HTR-8/SVneo (cell line): ENCODE measurements at places on chromosomes 7 and 10.
A peak's percentile ranks its signal among the peaks of the same experiment; 100 is the strongest.

DNA sequence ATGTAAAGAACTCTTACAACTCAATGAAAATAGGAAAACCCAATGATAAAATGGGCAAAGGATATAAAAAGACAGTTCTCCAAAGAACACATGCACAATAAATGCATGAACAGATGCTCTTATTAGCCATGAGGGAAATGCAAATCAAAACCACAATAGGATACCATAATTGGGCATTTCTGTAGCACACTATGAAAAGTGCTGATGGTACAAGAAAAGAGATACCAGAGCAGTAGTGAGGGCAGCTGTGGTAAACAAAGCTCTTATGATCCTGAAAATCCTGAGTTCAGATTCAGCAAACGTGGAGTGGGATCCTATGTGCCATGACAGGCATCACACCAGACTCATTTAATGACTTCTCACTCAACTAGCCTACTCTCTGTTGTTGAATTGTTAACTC is 96.7 kb upstream of the SLC25A13 start:
- no peak for DNase-seq

DNA sequence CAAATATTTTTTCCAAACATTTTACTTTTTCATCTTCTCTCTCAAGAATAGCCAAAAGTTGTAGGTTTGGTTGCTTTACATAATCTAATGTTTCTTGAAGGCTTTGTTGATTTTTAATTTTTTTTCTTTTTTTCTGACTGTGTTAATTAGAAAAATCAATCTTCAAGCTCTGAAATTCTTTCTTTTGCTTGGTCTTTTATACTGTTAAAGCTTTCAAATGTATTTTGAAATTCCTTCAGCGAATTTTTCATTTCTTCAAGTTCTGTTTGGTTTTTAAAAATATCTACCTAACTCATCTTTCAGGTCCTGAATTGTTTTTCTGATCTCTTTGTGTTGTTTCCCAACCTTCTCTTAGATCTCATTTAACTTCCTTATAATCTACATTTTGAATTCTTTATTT is 109.3 kb downstream of the SLC25A40 start:
- no peak for DNase-seq

GRCh38 chr10:87503886-87504285 is 807 bp upstream of the MINPP1 start:
- DNase-seq: no peak

- no peak for DNase-seq
Measured at GRCh38 chr10:86536294-86536861, 14.8 kb upstream of the WAPL start.

- DNase-seq: no peak
Measured at GRCh38 chr10:112526139-112526538, 79.1 kb downstream of the VTI1A start.

DNA sequence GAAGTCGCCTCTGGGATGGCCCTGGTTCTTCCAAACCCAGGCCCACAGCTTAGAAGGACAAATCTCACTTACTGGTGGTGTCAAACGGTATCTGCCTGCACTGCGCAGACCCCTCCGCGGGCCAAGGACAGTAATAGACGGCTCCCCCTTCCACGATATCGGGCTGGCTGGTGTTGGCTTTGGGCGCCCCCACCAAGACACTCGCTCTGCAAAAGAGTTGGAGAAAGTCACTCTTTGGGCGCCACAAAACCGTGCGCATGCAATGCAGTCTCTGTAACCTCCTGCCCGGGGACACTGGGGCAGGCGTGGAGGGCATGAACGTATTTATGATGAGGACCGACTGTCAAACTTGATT is 1.1 kb downstream of the ITGA8 start:
- no peak for DNase-seq

GRCh38 chr10:82191653-82192052 is 316.7 kb downstream of the NRG3 start:
- DNase-seq: no peak

- DNase-seq: no peak
Measured at GRCh38 chr7:19437446-19437845, 271.4 kb downstream of the POLR1F start.

- DNase-seq: peak; percentile 10
Measured at GRCh38 chr7:130560972-130561371, 69.1 kb downstream of the MEST start.

DNA sequence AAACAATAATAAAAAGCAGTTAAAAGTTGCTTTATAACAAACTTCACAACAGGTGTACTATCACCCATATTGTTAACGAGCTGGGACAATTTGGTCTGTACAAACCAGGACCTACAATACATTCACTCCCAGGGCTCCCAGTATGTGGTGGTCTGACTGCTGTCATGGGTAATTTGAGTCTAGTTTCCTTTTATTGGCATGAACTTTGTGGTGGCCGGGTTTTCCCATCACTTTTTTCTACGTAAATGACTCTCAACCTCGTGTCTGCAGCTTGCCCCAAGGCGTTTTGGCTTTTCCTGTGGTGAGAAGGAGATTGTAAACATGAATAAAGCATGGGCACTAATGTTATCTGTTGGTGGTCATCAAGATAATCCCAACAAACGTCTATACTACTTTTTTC is 118.7 kb upstream of the CDK6 start:
- DNase-seq: no peak
